ENCODE measurements at places on chromosomes 3 and 15. TPM values are rescaled to one million over a fixed set of nuclear protein-coding genes. Genes with fewer than 3 reads are reported as not detected.

DNA sequence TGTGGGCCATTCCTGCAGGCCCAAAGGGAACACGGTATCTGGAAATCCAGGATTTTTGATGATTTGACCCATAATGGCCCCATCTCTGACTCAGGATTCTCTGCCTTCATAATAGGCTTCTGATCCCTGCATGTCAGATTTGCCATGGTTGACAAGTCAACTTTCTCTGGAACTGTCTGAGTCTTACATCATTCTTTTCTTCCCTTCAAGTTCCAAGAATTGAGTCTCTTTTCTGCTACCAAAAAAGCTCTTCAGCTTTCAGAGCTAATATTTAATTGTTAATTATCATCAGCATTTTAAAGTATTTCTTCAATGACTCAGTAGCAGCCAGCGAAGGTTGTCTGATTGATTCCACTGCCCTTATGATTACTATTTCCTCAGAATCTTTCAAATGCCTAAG is 244.4 kb upstream of the COL8A1 start:
- H3K4me3 ChIP-seq: no peak overlapping the region
- no peaks in the 10 kb centered on the region for H3K4me1 ChIP-seq
- no peaks in the 10 kb centered on the region for H3K27me3 ChIP-seq
- H3K27ac ChIP-seq: no peak overlapping the region

GRCh38 chr3:54530944-54531343 is 396.9 kb downstream of the LRTM1 start:
- H3K27ac ChIP-seq: no peak overlapping the region
- no peaks in the 10 kb centered on the region for H3K36me3 ChIP-seq
- H3K4me3 ChIP-seq: no peak overlapping the region
- H3K27me3 ChIP-seq: peaks cover 5% of the 10 kb centered on the region

- DNase-seq: no peak
- no peak overlapping the region for H3K4me3 ChIP-seq
- H3K4me1 ChIP-seq: no peaks in the 10 kb centered on the region
These were observed 28.3 kb downstream of the CD80 start for GRCh38 chr3:119531151-119531550.

DNA sequence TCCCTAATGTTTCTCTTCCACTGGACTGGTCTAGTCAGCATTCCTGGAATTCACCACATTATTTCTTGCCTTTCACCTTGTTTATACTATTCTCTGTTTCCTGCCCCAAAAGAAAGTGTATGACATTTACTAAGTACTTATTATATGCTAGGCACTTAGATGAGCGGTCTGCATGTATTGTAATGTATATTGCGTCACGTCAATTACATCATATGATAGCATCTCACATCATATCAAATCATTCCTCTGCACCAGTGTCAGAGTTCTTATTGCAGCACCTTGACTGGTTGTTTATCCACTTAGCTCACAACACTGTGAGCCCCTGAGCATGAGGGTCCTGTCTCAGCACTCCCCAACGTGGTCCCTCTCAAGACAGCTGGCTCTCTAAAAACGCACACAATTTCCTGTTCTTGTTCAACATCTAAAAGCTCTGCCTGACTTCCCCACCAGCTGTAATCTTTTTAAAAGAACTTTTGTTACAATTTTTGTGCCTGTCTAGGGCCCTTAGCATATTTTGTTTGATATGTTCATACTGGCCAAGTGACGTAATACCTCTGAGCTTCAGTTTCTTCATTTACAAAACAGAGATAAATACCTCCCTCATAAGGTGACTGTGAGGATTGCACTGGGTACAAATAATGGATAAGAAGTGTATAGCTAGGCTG is 58.8 kb downstream of the ARHGAP31 start:
- H3K4me3 ChIP-seq: no peak overlapping the region
- H3K4me1 ChIP-seq: peaks cover 24% of the 10 kb centered on the region

GRCh38 chr15:67372986-67373675 is 118.5 kb downstream of the IQCH start:
- no peak overlapping the region for H3K27ac ChIP-seq
- no peaks in the 10 kb centered on the region for H3K27me3 ChIP-seq
- no peak for DNase-seq
- no peak overlapping the region for H3K4me3 ChIP-seq

DNA sequence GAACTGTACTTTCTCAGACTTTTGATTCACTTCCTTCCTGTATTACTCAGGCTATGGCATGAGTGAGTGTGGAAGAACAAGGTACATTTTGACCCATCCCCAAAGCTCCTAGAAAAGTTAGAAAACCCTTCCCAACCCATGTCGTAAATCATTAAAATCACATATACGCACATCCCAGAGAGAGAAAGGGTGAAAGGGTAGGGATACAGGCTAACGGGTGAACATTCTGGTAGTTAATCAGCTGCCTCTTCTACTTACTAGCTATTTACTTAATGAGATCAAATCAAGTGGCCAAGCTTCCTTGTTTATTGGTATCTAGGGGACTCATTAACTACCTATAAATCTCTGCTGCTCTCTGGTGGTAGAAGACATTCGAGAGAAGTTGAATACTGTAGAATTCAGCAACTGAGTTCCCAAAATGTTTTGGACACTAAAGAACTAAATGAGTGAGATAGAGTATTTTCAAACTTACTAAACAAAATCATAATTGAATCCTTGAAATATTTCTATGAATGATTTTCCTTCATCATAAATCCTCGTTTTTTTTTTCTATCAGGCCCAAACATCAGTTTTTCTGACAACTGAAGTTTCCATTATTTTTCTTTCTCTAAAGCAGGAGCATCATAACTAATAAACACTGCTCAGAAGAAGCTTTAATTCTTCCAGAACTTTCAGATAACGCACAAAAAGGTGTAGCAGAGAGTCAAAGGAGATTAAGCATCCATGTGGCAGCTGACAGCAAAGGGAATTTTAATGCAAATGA is 124.2 kb downstream of the IMPG2 start:
- no peaks in the 10 kb centered on the region for H3K27me3 ChIP-seq
- H3K36me3 ChIP-seq: no peaks in the 10 kb centered on the region
- H3K4me1 ChIP-seq: no peaks in the 10 kb centered on the region
- H3K4me3 ChIP-seq: no peak overlapping the region
- peak; percentile 72 for DNase-seq

- no peak overlapping the region for H3K4me3 ChIP-seq
- H3K36me3 ChIP-seq: no peaks in the 10 kb centered on the region
- H3K27me3 ChIP-seq: no peaks in the 10 kb centered on the region
These were observed 21.4 kb downstream of the FEM1B start for GRCh38 chr15:68298882-68299381.

GRCh38 chr15:85607141-85607806 is 187.5 kb downstream of the KLHL25 start:
- H3K27me3 ChIP-seq: no peaks in the 10 kb centered on the region
- no peak overlapping the region for H3K4me3 ChIP-seq
- H3K27ac ChIP-seq: no peak overlapping the region
- no peak for DNase-seq

DNA sequence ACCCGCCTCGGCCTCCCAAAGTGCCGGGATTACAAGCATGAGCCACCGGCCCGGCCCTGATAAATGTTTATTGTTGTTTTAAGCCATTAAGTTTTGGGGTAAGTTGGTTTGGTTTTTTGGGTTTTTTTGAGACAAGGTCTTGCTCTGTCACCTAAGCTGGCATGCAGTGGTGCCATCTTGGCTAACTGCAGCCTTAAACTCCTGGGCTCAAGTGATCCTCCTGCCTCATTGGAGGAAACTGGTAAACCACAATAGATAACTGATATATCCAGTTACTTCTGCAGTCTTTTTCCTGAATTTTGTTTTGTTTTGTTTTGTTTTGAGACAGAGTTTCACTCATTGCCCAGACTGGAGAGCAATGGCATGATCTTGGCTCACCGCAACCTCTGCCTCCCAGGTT is 4.2 kb downstream of the SLC25A20 start:
- H3K27ac ChIP-seq: no peak overlapping the region
- H3K27me3 ChIP-seq: no peaks in the 10 kb centered on the region
- H3K4me3 ChIP-seq: no peak overlapping the region
- peaks cover 9% of the 10 kb centered on the region for H3K4me1 ChIP-seq

DNA sequence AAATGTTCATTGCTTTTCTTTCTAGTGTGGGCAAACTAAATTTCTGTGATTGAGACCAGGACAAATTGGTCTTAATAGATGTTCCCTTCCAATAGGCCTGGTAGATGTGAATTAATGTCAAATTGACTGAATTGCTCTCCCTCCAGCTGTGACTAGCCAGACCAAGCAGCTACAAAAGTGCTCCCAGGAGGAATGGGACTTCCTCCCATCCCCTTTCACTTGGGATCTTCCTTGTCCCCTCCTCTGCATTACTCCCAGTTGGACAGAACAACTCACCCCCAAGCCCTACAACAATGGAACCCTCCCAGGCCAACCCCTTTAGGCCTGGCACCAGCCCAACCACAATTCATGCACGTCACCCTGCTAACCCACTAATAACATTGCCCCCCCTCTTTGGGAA is 19.6 kb upstream of the ZKSCAN7 start:
- no peaks in the 10 kb centered on the region for H3K36me3 ChIP-seq
- DNase-seq: no peak
- H3K4me3 ChIP-seq: no peak overlapping the region
- H3K27ac ChIP-seq: no peak overlapping the region
- peaks cover 24% of the 10 kb centered on the region for H3K27me3 ChIP-seq

DNA sequence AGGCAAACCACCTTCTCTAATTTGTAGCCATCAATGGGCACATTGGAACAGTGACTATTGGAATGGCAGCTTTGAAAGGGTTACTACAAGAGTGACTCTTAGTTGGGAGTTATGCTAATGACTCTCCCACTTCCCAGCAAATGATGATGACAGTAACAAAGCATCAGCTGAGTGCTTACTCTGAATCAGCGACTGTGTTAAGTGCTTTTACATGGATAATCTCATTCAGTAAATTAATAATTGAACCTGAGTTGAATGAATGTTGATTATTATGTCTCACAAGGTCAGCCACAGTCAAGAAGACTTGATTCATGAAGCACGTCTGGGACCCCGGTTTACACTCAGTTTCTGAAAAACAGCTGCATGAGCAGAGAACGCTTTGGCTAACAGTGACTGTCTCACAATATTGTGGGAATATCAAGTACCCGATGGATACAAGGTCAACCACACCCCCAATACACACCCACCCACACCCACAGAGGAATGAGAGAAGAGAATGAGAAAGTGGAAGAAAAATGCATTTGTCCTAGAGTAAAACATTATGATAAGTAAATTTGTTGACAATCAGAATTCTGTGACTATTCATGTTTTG is 242.0 kb upstream of the FEZF2 start:
- no peaks in the 10 kb centered on the region for H3K4me1 ChIP-seq
- H3K36me3 ChIP-seq: no peaks in the 10 kb centered on the region
- H3K27ac ChIP-seq: no peak overlapping the region
- DNase-seq: no peak
- no peak overlapping the region for H3K4me3 ChIP-seq
- H3K27me3 ChIP-seq: peaks cover 16% of the 10 kb centered on the region

GRCh38 chr3:119690043-119690656 is 12.7 kb upstream of the CFAP91 start:
- H3K27me3 ChIP-seq: no peaks in the 10 kb centered on the region
- H3K4me1 ChIP-seq: no peaks in the 10 kb centered on the region
- no peaks in the 10 kb centered on the region for H3K36me3 ChIP-seq
- H3K27ac ChIP-seq: no peak overlapping the region
- DNase-seq: peak; percentile 39

DNA sequence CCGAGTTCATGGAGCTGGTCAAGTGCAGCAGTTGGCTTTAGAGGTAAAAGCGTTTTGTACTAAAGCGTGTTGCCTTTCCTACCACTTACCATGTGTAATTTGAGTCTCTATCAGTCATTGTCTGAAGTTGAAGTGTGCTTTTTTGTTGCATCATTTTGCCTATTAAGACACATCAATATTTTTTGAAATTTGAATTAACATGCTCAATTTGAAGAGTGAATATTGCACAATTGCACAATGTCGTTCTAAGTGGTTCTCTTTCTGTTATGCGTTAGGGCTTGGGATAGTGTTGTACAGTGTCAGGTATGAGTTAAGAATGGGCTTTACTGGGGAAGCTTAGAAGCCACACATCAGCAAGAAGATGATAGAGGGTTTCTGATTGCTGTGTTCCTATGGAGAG is 84.0 kb upstream of the ACKR4 start:
- H3K36me3 ChIP-seq: peaks cover 8% of the 10 kb centered on the region
- no peak overlapping the region for H3K4me3 ChIP-seq
- H3K27me3 ChIP-seq: no peaks in the 10 kb centered on the region
- DNase-seq: no peak
- H3K27ac ChIP-seq: no peak overlapping the region
- no peaks in the 10 kb centered on the region for H3K4me1 ChIP-seq

- no peaks in the 10 kb centered on the region for H3K4me1 ChIP-seq
- DNase-seq: no peak
- no peak overlapping the region for H3K4me3 ChIP-seq
- H3K27me3 ChIP-seq: no peaks in the 10 kb centered on the region
- H3K36me3 ChIP-seq: no peaks in the 10 kb centered on the region
These were observed 436.4 kb upstream of the KCNMB2 start for GRCh38 chr3:178099862-178100261.

- no peaks in the 10 kb centered on the region for H3K27me3 ChIP-seq
- peak; percentile 56 for DNase-seq
- H3K4me1 ChIP-seq: peaks cover 5% of the 10 kb centered on the region
- no peak overlapping the region for H3K4me3 ChIP-seq
- H3K36me3 ChIP-seq: no peaks in the 10 kb centered on the region
- no peak overlapping the region for H3K27ac ChIP-seq
These were observed 9.7 kb downstream of the COL8A1 start for GRCh38 chr3:99648101-99648500.

DNA sequence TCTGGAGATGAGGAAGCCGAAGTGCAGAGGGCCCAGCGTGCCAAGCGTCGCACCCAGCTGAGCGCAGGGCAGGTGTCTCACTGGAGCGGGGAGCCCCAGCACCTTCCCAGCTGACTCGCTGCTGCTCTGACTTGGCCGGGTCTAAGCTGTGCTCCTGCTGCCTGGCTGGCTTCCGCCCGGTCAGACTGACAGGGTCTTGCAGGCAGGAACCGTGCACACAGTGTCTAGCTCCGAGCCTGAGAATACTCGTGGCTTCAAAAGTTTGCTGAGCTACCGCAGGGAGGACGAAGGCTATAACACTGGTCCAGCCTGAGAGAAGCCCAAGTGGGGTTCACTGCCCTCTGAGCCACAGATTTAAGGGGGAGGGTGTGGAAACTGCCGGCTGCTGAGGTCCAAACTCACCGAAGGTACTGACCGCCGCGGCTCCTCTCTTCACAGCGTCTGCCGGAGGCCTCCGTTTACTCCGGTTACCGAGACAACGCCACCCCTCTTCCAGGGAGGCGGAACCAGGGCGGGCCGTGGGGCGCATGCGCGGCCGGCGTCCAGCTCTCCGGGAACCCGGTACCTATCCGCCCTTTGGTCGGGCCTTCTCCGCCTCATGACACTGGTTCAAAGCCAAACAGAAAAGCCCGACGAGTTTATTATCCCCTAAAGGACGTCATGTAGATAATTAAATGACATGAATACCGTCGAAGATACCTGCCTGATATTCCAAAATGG is at the start of gene CFAP44:
Gene CFAP44, minus strand, starts transcription at position 443 of the 720 bp plus-strand sequence. CDS start 7,829 bp downstream, outside the sequence.
- DNase-seq: peak; percentile 86
- no peaks in the 10 kb centered on the region for H3K4me1 ChIP-seq
- no peak within 1 kb of the TSS for H3K27ac ChIP-seq

Gene GOLGA8Q
- total RNA-seq: not detected

Gene WDR49
- not detected for total RNA-seq

Gene A4GNT
- 0.67 TPM for total RNA-seq

Gene GOLGA8N
- 3.2 TPM for total RNA-seq

Gene CYP11A1
- total RNA-seq: 0.80 TPM

Gene DUOX1
- 3.3 TPM for total RNA-seq

Gene CACNA1D
- total RNA-seq: 30.1 TPM

Gene GPR15
- total RNA-seq: not detected

Gene GASK1A
- total RNA-seq: 2.1 TPM

Gene SLC6A11
- 1.5 TPM for total RNA-seq

Gene AHSG
- 559 TPM for total RNA-seq

Gene TMEM212
- total RNA-seq: not detected

Gene MED12L
- total RNA-seq: 2.7 TPM

Gene NEK10
- total RNA-seq: 2.0 TPM

Gene UBR1
- total RNA-seq: 32.5 TPM

Gene HTR3C
- not detected for total RNA-seq

Gene FBXL2
- 11.7 TPM for total RNA-seq

Gene IGSF10
- 1.0 TPM for total RNA-seq

Measured in hepatocyte (in vitro differentiated cells).